ENCODE measurements at places on chromosomes 2 and 18. TPM values are rescaled to one million over a fixed set of nuclear protein-coding genes. Genes with fewer than 3 reads are reported as not detected.

DNA sequence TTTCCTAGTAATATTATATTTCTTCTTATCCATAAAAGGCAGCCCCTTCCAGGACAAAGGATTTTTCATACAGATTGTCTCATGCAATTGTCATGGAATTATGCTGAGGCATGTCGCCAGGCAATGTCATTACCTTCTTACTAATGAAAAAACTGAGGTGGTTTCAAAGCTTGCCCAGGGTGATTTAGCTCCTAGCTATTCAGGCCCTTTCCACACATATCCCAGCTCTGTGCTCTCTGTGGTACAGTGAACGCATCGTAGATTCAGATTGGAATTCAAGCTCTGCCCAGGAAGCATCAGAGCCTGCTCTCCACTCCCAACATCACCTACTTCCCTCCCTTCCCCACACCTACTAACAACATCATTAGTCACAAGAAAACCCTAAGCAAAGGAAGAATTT, 60.1 kb downstream of the ATP8B1 start:
- DNase-seq = no peak

GRCh38 chr2:57549642-57550102, 496.9 kb upstream of the VRK2 start:
- DNase-seq = peak; percentile 37

- no peak for DNase-seq
Measured at GRCh38 chr2:31109633-31110192, 28.5 kb downstream of the GALNT14 start.

DNA sequence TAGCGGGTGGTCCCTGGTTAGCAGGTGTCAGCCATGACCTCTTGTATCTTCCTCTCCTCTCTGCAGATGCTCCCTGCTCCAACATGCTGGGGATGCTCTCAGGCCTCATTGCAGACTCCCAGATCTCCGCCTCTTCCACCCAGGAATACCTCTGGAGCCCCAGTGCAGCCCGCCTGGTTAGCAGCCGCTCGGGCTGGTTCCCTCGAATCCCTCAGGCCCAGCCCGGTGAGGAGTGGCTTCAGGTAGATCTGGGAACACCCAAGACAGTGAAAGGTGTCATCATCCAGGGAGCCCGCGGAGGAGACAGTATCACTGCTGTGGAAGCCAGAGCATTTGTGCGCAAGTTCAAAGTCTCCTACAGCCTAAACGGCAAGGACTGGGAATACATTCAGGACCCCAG, 60.8 kb downstream of the NRP2 start:
- no peak for DNase-seq

GRCh38 chr18:3346487-3346886, 84.6 kb downstream of the MYL12B start:
- DNase-seq = no peak

GRCh38 chr18:62109676-62110075, 77.2 kb downstream of the PIGN start:
- no peak for DNase-seq

GRCh38 chr2:139480161-139480650, 700.0 kb upstream of the NXPH2 start:
- DNase-seq = no peak

- DNase-seq = no peak
Measured at GRCh38 chr18:75179819-75180600, 28.9 kb downstream of the PTGR3 start.

FAM237A gene
- total RNA-seq = not detected

GAL3ST2 gene
- total RNA-seq = not detected

CNGA3 gene
- total RNA-seq = not detected

CCDC121 gene
- 1.5 TPM for total RNA-seq
